CD4-positive, alpha-beta T cell treated with Interferon gamma for 1 hour (primary cell): ENCODE measurements at places on chromosomes 11 and 22.

GRCh38 chr11:58061813-58062212 is 31.1 kb downstream of the OR6Q1 start:
- no peak for DNase-seq

GRCh38 chr11:66289548-66290329 is 796 bp upstream of the YIF1A start:
- DNase-seq: no peak

DNA sequence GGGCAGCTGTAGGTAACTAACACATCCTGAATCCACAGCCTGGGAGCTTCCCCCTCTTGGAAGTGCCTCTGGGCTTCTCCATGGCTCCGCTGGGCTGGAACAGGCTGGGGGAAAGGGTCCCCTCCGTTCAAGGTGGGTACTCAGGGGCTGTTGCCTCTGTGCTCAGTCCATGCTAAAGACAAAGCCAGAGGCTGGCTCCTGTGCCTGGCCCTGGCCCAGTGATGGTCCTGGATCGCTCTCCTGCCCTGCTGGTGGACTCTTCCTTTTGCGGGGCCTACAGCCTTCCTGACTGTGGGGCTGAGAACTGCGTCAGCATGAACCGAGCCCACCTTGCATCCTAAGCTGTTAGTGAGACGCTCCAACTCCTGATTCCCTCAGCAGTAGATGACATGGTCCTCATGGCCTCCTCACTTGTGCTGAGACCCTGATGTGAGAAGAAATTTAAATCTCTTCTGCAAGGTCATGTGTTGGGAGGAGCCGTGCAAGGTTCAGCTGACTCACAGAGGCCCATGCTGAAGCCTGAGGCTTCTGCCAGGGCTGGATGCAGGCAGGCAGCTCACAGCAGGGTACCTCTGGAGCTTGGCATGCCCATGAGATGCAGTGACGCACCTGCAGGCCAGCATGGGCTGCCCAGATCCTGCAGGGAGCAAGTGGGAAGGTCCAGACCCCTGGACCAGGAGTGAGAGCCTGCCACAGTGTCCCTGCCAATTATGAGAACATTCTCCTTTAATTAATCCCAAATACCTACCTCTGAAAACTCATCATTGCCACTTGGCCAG is 1285.5 kb downstream of the TBC1D22A start:
- DNase-seq: no peak

- DNase-seq: no peak
Observed at GRCh38 chr22:41668971-41669911, 19.4 kb downstream of the SNU13 start.
